Germinal center (tissue), 1 donor: ENCODE measurements at places on chromosomes 7 and 10.
A peak's percentile ranks its signal among the peaks of the same experiment; 100 is the strongest.

DNA sequence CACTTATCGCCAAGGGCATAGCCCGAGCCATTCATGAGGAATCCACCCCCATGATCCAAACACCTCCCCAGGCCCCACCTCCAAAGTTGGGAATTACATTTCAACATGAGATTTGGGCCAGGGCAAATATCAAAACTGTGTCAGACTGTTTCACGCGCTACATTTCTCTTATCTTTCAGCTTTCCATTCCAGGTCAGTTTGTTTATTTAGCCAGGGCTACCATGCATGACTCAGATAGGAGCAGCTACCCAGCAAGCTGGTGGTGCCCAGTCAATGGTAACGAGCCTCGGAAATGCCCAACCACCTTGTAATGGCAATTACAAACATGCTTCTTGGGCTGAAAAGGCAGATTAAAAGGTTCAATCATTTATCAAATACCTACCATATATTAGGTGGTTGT, 43.6 kb upstream of the BAMBI start:
- no peak for DNase-seq

DNA sequence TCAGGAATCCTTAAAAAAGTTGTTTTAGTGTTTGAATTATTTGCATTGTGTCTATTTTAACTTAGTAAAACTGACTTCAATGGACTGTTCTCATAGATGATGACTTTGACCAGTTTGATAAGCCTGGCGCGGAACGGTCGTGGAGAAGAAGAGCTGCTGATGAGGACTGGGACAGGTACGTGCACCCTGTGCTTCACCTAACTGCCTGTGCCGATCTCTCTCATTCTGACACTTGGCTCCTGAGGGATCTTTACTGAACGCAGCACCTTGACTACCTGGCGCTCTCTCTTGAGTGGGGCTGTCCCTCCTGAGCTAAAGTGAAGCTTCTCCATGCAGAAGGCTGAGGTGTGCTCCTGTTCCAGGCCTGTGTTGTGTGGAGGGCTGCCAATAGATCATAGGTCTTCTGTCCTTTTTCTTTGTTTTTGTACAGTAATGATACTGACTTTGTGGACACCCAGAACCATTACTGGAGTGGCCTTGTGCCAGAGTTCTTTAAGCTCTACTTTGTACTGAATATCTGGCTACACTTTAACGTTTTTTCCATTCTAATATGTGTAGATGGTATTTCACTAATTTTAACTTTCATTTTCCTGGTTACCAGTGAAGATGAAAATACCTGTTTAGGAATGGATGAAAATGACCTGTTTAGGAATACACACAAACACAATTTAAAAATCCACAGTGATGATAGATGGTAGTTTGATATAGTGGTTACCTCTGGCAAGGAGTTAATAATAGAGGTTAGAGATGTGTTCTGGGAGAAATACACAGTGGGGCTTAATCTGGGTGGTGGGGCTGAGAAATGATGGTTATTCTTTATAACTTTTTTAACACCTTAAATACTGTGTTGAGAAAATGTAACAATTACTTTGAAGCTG, 20.9 kb downstream of the RBM33 start:
- no peak for DNase-seq

- DNase-seq, result no peak
Observed at GRCh38 chr7:95469848-95470247, 15.9 kb upstream of the ASB4 start.

DNA sequence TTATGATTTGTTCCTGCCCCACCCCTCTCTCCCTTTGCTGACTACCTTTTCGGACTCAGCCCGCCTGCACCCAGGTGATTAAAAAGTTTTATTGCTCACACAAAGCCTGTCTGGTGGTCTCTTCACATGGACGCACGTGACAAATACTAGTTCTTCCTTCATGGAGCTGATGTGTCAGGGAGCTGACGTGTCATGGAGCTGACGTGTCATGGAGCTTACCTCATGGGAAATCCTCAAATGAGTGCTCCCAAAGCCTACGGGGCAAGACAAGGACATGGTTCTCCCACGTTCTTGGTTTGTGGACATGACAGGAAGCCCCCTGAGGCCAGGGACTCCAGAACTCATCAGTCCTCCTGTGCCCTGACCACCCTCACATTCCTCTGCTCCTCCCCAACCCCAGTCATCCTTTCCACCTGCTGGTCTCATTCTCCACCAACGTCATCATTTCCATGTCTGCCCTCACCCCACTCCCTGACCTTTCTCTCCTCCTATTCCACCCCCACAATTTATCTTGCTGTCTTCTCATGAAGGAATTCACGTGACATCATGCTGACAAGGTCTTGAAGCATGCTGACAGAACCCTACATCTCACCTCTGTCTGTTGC, 261.3 kb downstream of the TCERG1L start:
- no peak for DNase-seq

DNA sequence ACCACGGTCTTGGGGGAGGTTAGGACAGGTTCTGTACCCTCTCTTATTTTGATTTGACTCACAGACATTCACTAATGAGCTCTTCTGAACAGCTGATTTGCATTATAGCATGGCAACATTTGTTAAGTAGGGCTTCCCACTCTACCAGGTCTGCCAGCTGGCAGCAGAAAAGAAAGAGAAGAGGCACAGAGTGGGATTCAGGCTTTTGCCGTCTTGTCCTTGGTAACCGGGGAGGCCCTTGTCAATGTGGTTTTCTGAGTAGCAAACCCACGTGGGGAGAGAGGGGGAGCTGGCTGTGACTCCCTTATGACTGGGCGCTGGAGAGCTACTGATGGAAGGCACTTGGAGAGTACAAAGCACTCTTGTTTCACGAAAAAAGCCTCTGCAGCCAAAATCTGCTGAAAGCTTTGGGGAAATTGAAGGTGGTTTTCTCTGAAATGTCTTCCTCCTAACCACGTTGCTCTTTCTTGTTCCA, 355.3 kb upstream of the GALNT17 start:
- DNase-seq, result peak; percentile 10

- no peak for DNase-seq
Observed at GRCh38 chr7:45980181-45980905, 59.3 kb upstream of the IGFBP3 start.
